ENCODE measurements at places on chromosomes 2 and 18. TPM values are rescaled to one million over a fixed set of nuclear protein-coding genes. Genes with fewer than 3 reads are reported as not detected.

IL36G gene
- total RNA-seq = not detected

GAD1 gene
- 0.52 TPM for total RNA-seq

NEU2 gene
- not detected for total RNA-seq

TUBA3E gene
- total RNA-seq = not detected

CRACDL gene
- total RNA-seq = 0.54 TPM
